ENCODE measurements at places on chromosomes 2 and 18.

- no peak for DNase-seq
Observed at GRCh38 chr2:59594671-59595222, 958.7 kb downstream of the BCL11A start.

- DNase-seq, result no peak
Observed at GRCh38 chr2:71646028-71646427, 192.7 kb downstream of the DYSF start.

- DNase-seq, result no peak
Observed at GRCh38 chr2:126831234-126832005, 67.3 kb upstream of the TEX51 start.

GRCh38 chr18:44539926-44540325 lies 140.8 kb upstream of the SETBP1 start:
- no peak for DNase-seq

GRCh38 chr2:2547451-2547850 lies 216.4 kb upstream of the MYT1L start:
- no peak for DNase-seq

DNA sequence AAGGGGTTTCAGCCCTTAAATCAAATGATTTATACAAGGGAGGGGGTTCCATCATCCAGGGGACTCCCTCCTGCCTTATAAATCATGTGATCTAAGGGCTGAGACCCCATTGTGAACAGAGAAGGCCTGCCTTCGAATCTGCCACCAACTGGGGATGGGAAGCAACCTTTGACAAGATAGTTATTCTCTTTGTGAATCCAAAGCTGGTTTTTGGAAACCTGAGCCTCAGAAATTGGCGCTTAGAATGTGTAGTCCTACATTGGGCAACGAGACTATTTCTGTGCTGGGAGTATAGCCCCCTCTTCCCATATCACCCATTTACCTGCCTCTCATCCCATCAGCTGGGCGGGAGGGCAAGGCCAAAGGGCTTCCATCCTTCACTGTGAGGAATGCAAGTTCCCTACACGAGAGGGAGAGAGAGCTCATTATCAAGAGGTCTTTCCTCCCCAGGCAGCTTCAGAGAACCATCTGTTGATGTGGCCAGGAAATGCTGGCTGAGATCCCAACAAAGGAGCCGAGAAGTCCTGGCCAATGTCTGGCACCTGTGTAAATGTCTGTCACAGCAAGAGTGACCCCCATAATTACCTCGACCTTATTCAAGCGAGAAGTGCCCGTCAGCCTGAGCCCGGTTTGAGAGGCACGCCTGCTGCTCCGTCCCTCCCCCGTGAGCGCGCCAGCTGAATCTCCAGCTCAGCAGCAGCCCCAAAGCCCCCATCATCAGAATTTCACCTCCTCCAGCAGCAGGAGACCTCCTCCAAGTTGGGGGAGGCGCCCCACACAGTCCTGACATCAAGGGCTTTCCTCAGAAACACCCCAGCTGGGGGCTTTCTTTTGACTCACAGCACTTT lies 48.4 kb upstream of the APCDD1 start:
- no peak for DNase-seq

DNA sequence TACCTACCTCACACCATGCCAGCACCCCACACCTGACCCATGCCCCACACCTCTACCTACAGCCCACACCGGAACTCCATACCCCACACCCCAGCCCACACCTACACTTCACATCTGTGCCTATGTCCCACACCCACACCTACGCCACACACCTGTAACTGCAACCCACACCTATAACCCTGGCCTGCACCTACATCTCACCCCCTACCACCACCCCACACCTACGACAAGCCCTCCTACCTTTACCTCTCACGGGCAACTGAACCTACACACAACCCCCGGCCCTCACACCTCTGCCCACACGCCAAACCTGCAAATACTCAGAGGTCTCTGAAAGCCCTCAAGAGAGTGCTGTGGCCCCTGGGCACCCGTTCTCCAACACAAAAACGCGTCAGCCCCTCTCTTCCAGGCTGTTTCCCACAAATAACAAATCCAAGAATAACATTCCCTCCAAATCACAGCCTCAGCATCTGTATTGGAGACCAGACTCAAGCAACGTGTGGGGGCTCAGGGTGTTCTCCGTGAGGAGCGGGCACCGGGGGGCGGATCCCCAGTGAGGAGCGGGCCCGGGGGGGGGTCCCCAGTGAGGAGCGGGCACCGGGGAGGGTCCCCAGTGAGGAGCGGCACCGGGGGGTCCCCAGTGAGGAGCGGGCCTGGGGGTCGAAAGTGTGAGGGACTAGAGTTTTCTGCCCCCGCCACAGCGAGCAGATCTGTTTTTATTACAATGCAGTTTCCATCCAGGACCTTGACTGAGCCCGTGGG lies 33.4 kb downstream of the SLC66A2 start:
- DNase-seq, result no peak

DNA sequence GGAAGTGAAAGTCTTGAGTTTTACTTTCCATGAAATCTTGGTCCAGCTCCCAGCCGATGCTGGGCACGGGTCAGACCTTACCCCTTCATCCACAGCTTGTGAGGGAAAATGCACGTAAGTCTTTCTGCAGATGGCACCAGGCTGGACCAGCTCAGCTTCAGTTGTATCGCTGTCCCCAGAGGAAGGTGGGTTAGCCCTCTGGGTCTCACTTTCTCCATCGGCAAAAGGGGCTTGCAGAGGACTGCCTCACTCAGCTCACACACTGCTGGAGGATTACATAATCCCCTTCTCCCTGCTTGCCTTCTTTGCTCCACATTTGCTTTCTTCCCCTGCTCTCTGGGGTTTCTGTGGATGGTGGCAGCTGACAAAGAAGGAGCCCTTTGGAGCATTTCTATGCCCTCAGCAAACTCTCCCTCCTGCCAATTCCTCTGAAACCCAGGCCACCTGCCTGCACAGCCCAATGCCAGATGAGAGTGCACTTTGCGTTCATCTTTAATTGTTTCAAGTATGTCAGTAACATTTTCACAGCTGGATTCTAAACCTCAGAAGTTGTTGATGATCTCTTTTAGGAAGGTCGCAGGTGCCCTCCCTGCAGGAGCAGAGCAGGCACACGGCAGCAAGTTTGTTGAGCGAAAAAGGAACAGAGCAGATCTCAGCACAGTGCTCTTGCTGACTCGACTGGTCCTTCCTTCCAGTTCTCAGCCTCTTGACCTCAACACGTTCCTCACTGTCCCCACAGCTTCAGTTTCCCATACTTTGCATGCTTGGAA lies 155.6 kb upstream of the GLI2 start:
- DNase-seq, result no peak

GRCh38 chr2:174585146-174585545 lies 12.5 kb downstream of the WIPF1 start:
- DNase-seq, result no peak

- no peak for DNase-seq
Observed at GRCh38 chr2:205321231-205321630, 361.1 kb upstream of the NRP2 start.

GRCh38 chr2:80126596-80127189 lies 177.9 kb downstream of the LRRTM1 start:
- no peak for DNase-seq

DNA sequence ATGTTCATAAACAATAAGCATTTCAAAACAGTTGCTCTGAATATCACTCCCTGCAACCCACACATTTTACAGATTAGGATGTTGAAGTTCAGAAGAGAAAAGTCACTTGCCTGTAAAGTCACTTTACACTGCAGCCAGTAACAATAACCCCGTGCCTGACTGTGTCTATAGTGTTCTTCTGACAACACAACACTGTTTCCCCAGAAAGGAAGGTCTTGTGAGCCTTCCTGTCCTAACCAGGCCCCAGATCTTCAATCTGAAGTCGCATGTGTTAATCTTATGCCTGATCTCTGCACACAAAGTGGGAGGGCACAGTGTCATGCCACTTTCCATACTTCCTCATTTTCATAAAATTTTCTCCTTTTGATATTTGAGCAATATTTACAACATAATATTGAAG lies 120.2 kb downstream of the FEZ2 start:
- DNase-seq, result no peak

GRCh38 chr2:235640377-235640776 lies 146.5 kb downstream of the AGAP1 start:
- DNase-seq, result no peak

GRCh38 chr2:23545811-23546210 lies 160.8 kb downstream of the KLHL29 start:
- DNase-seq, result no peak

GRCh38 chr2:74219846-74220486 lies 21.6 kb downstream of the MTHFD2 start:
- DNase-seq, result no peak

DNA sequence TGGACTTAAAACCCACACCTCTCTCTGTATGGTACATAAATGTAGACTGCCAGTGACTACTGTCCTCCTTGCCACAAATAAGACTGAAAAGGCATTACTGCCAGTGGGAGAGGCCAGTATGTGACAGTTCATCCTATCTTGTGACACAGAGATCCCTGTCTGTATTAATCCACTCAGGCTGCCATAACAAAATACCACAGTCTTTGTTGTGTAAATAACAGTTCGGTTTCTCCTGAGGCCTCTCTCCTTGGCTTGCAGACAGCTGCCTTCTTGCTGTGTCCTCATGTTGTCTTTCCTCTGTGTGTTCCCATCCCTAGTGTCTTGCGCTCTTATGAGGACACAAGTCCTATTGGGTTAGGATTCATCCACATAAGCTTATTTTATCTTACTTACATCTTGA lies 46.4 kb upstream of the IL1RL1 start:
- DNase-seq, result no peak

- no peak for DNase-seq
Observed at GRCh38 chr2:11870584-11870983, 124.2 kb downstream of the LPIN1 start.

- no peak for DNase-seq
Observed at GRCh38 chr2:95232232-95232631, 24.9 kb downstream of the ZNF892 start.

- DNase-seq, result no peak
Observed at GRCh38 chr2:37287966-37288365, 36.7 kb downstream of the PRKD3 start.

- DNase-seq, result no peak
Observed at GRCh38 chr2:130152816-130153595, 8.1 kb upstream of the CCDC74B start.

GRCh38 chr2:226798422-226799210 lies 1.0 kb downstream of the IRS1 start:
- no peak for DNase-seq

- DNase-seq, result no peak
Observed at GRCh38 chr2:46643951-46644350, 164.6 kb downstream of the TMEM247 start.

- no peak for DNase-seq
Observed at GRCh38 chr2:181485638-181485946, 28.4 kb downstream of the ITGA4 start.

DNA sequence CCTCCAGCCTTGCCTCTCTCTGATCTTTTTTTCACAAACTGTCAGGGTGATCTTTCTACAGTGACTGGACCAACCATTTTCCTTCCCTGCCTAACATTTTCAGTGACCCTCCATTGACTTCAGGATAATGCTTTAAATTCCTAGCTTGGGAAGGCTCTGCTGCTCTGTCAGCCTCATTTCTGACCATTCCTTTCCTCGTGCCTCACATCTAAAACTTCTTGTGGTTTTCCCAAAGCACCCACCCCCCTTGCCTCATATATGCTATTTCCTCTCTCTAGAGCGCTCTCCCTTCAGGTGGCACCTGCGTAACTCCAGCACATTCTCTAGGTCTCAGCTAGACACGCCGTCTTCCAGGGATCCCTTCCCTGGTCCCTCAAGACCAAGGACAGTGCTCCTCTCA lies 37.2 kb downstream of the DRC1 start:
- DNase-seq, result no peak

GRCh38 chr2:215171796-215172195 lies 33.4 kb upstream of the ABCA12 start:
- DNase-seq, result no peak

GRCh38 chr2:219483451-219484342 lies 15.0 kb upstream of the GMPPA start:
- no peak for DNase-seq

GRCh38 chr2:96505231-96505889 lies at the start of gene NEURL3:
Gene NEURL3 (minus strand): TSS chr2:96505357. CDS start chr2:96505286, 71 bp downstream.
- DNase-seq, result no peak

DNA sequence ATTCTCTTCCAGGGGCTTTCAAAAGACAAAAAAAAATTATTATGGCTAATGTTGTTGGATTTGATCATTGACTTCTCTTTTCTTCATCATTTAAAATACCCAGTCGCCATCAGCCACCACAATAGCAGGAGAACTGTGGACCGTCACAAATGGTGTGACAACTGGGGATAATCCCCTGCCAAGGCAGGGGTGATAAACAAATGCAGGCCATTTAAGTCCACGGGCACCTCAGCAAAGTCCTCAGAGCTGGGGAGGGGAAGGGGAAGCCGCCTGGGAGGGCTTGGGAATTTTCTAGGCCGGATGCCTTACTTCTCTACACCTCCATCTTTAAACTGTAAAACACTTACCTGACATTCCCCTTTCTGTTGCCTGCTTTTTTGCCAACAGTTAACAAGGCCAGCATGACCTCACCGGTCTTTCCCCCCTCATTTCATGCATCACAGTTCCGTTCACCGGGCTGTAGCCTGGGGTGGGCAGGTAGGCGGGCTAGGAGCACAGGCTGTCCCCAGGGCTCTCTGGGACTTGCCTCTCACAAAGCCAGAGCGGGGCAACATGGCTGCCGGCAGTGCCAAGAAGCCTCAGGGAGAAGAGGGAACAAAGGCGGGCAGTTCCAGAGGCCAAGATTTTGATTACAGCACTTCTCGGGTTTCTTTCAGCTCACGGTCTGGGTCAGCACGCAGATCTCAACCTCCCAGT lies 820.4 kb downstream of the BCL11A start:
- no peak for DNase-seq

GRCh38 chr2:237909801-237910475 lies 50.5 kb downstream of the RAMP1 start:
- no peak for DNase-seq

GRCh38 chr2:207240649-207241048 lies 74.9 kb upstream of the KLF7 start:
- DNase-seq, result no peak

- no peak for DNase-seq
Observed at GRCh38 chr2:98623657-98624056, 15.3 kb downstream of the UNC50 start.

DNA sequence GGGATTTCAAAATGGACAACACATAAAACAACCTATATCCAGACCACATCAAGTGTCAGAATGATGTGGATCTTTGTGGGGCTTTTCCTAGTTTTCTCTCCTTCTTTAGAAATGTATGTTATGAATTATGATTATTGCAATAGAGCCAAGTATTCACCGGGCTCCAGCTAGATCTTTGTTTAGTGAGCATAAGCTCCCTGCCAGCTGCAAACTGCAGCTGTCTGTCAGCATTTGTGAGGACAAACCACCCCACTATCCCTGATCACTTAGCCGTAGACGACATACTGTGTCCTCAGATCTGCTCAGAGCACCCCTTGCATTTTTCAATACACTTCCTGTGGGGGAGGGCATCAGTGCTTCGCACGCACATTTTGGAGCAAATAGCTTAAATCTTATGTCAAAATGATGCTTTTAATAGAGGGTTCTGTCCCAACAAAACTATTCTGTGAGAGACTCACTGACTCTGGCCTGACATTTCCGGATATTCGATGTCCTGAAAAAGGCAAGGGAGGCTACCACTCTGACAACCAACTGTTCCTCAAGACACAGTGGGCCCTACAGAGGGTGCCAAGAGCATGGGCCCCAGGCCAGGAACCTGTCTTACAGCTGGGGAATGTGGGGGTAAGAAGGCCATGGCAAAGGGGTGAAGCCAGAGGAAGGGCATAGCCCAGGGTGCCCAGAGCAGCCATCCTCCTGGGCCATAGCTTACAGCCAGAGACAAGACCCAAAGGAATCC lies 346.0 kb downstream of the ARHGAP15 start:
- no peak for DNase-seq
